NCI-H1105 treated with DMSO at 0.1 percent for 48 hours (cell line): ENCODE measurements at places on chromosomes 4 and X.

DNA sequence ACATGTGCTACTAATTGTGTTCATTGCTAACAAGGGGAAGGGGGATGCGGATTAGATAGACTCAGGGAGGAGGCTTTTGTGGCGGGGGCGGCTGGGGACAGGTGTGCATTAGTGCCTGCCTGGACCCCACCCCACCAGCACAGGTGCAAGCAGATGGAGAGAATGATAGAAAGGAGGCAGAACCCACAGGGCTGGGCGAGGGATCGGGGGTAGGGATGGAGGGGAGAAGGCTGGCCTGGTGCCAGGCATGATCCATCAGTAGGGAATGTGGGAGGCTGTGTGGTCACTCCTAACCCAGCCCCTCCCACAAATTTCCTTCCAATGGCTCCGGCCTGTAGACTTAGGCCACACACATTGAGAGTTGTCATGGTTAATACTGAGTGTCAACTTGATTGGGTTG, 30.5 kb upstream of the CRMP1 start:
- no peak for DNase-seq

DNA sequence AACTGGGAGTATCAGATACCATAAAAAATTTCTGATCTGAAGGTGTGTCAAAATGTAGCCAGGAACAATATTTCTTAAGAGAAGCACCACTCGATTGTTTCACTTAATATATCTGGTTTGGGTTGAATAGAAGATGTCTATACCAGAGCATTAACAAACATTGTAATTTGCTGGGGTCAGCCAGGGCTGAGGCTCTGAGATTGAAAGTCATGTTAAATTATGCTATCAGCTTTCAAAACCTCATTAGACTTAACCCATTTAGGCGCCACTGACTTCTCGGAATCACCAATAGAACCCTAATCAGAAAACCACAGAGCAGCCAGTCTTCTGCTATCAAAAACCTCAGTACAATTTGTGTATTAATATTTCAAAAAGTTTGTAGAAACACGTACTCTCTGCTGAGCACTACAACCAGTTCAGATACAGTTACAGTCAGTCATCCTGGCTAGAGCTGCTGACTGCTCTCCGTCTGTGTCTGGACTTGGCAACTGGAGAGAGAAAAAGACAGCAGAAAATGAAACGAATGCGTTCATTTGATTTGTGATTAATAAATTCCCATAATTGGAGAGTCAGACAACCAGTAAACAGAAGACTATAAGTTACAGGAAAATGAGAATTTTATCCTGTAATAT, 848.6 kb upstream of the PABPC4L start:
- DNase-seq: no peak

DNA sequence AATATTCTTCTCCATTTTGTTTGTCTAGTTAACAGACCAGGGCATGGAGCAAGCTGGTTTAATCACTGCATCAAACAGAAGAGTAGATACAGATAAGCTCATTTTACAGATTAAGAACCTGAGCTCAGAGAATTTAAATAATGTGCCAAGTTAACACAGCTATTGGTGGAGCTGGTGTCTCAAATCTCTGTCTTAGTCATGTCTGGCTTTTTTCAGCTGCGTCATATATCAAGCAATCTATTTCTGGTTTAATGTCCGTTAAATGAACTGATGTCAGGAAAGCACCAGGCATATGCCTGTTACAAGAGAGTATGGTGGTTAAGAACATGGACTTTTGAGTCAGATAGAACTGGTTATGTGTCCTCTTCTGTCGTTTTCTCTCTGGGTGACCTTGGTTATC, 79.8 kb upstream of the ADGRA3 start:
- DNase-seq: no peak

- DNase-seq: no peak
These were observed 246.0 kb downstream of the CXXC4 start for GRCh38 chr4:104248726-104249125.

GRCh38 chrX:120001787-120002186, 58.2 kb upstream of the NKAP start:
- no peak for DNase-seq

DNA sequence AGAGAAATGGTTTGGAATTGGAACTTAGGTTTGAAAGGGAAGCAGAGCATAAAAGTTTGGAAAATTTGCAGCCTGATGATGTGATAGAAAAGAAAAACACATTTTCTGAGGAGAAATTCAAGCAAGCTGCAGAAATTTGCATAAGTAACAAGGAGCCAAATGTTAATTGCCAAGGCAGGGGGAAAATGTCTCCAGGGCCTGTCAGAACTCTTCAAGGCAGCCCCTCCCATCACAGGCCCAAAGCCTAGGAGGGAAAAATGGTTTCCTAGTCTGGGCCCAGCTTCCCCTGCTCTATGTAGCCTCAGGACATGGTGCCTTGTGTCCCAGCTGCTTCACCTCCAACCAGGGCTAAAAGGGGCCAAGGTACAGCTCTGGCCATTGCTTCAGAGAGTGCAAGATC, 21.2 kb upstream of the DUSP21 start:
- no peak for DNase-seq

- DNase-seq: peak; percentile 86
These were observed 246.6 kb downstream of the PARM1 start for GRCh38 chr4:75179510-75179909.

DNA sequence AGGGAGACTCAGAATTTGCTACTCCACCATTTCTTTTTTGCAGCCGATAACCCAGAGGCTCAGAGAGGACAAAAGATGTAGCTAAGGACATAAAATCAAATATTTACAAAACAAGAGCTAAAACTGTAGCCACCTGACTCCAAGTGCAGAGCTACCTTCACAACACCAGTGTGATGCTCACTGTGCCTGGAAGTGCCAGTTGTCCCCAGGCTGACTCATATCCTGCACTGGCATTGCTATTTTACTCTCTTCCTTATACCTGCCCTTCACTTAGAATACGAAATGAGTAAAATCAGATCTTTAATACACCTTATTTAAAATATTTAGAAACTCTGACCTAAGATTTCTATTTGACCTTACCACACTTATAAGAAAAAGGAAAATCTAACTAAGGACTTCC, 39.5 kb downstream of the SLC7A11 start:
- no peak for DNase-seq

GRCh38 chrX:118853596-118853995, 30.0 kb downstream of the ZCCHC12 start:
- no peak for DNase-seq

GRCh38 chr4:189385098-189385497, 555.6 kb upstream of the FRG1 start:
- DNase-seq: no peak
